Stimulated activated effector memory CD8-positive, alpha-beta T cell treated with anti-CD3 and anti-CD28 coated beads, Interleukin-12 subunit alpha, Interleukin-12 subunit beta, amount 100 ng/mL, for 72 hours (primary cell): ENCODE measurements at places on chromosomes 16 and 17.
A peak's percentile ranks its signal among the peaks of the same experiment; 100 is the strongest.

GRCh38 chr16:1960665-1961630 is 1.6 kb downstream of the NDUFB10 start:
- DNase-seq = peak; percentile 75

GRCh38 chr16:88807626-88808453 is 3.9 kb downstream of the APRT start:
- DNase-seq = no peak

GRCh38 chr17:63780507-63780906 is 6.5 kb downstream of the DDX42 start:
- DNase-seq = no peak

GRCh38 chr16:69747115-69747514 is 7.6 kb downstream of the NOB1 start:
- DNase-seq = no peak
